Upper lobe of right lung (tissue), 1 donor: ENCODE measurements at places on chromosomes 12 and 14. TPM values are rescaled to one million over a fixed set of nuclear protein-coding genes. Genes with fewer than 3 reads are reported as not detected.

DNA sequence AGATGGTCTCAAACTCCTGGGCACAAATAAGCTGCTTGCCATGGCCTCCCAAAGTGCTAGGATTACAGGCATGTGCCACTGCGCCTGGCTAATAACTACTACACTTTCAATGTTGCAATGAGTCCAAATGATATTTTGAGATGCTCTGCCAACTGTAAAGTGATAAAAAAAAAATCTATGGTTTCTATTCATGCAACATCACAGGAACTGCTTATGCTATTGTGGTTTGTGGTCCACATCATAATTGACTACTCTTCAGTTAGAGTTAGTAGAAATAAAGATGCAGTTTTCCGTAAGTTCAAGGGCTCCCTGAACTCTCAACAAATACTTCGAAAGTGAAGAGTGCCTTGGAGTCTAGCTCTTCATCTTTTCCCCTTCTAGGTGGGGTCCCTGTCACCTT, 239.4 kb downstream of the C12orf75 start:
- no peaks in the 10 kb centered on the region for H3K4me1 ChIP-seq
- H3K36me3 ChIP-seq: no peaks in the 10 kb centered on the region
- H3K27ac ChIP-seq: no peak overlapping the region
- no peak overlapping the region for H3K4me3 ChIP-seq

DNA sequence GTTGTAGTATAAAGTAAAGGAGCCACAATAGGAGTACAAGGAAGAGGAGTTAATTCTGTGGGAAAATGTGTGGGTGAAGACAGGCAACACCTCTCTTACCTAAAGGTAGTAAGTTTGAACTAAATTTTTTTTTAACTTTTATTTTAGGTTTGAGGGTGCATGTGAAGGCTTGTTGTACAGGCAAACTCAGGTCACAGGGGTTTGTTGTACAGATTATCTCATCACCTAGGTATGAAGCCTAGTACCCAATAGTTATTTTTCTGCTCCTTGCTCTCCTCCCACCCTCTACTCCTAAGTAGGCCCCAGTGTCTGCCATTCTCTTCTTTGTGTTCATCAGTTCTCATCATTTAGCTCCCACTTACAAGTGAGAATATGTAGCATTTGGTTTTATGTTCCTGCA, 70.5 kb downstream of the DNAI7 start:
- DNase-seq: no peak
- H3K27ac ChIP-seq: no peak overlapping the region
- no peaks in the 10 kb centered on the region for H3K36me3 ChIP-seq
- H3K27me3 ChIP-seq: no peaks in the 10 kb centered on the region
- no peaks in the 10 kb centered on the region for H3K4me1 ChIP-seq
- H3K4me3 ChIP-seq: no peak overlapping the region

DNA sequence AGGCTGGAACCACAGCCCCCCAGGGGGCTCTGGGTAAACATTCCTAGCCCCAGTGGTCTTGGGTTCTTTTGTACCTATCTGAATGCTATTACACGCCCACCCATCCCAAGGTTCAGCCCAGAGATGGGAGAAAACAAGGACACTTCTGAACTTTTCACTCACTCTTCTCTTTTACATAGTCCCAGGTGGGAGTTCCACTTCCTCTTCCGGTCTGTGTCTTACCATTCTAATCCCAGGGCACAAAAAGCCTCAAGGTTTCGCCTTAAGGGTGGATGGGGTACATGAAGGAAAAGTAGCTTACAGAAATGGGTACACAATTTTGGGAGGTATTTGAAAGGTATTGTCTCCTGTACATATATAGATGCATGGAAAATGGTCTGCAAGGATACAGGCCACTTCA, 79.0 kb downstream of the TMEM30B start:
- H3K36me3 ChIP-seq: no peaks in the 10 kb centered on the region
- DNase-seq: no peak
- peaks cover 11% of the 10 kb centered on the region for H3K27me3 ChIP-seq

- DNase-seq: no peak
- H3K27me3 ChIP-seq: no peaks in the 10 kb centered on the region
- H3K27ac ChIP-seq: no peak overlapping the region
Observed at GRCh38 chr12:31456562-31456961, 130.6 kb upstream of the SINHCAF start.

GRCh38 chr14:97299661-97300060, 502.5 kb downstream of the VRK1 start:
- H3K36me3 ChIP-seq: no peaks in the 10 kb centered on the region
- H3K27ac ChIP-seq: no peak overlapping the region
- no peak overlapping the region for H3K4me3 ChIP-seq
- DNase-seq: no peak

- H3K36me3 ChIP-seq: no peaks in the 10 kb centered on the region
- H3K27ac ChIP-seq: no peak overlapping the region
- DNase-seq: no peak
- no peak overlapping the region for H3K4me3 ChIP-seq
- H3K4me1 ChIP-seq: no peaks in the 10 kb centered on the region
Observed at GRCh38 chr12:38156497-38157245, 159.9 kb upstream of the ALG10B start.

GRCh38 chr12:113315358-113315757, 19.6 kb downstream of the SLC8B1 start:
- peaks cover 85% of the 10 kb centered on the region for H3K36me3 ChIP-seq
- no peaks in the 10 kb centered on the region for H3K4me1 ChIP-seq
- H3K4me3 ChIP-seq: no peak overlapping the region
- H3K27me3 ChIP-seq: no peaks in the 10 kb centered on the region
- no peak overlapping the region for H3K27ac ChIP-seq
- no peak for DNase-seq

GRCh38 chr12:103632554-103633216, 45.6 kb downstream of the STAB2 start:
- H3K4me1 ChIP-seq: no peaks in the 10 kb centered on the region
- no peak overlapping the region for H3K27ac ChIP-seq
- H3K36me3 ChIP-seq: no peaks in the 10 kb centered on the region
- peak; percentile 68 for DNase-seq

DNA sequence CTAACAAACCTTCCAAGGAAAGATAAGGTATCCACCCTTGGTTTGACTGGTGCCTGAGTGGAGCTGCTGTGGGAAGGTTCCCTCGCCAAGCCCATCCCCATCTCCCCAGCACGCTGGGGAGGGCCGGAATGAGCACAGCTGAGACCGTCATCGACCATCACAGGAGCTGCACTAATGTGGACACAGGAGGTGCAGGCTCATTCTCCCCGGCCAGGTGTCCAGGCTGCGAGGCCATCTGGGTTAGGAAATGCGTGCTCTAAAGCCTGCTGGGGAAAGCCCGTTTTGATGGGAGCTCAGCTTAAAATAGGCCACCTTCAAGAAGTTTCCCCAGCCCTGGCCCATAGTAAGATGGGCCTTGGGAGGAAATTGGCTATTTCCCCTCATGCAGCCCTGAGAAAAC, 35.2 kb upstream of the FOXN3 start:
- H3K36me3 ChIP-seq: no peaks in the 10 kb centered on the region
- DNase-seq: no peak
- no peaks in the 10 kb centered on the region for H3K4me1 ChIP-seq
- no peak overlapping the region for H3K4me3 ChIP-seq
- H3K27ac ChIP-seq: no peak overlapping the region
- H3K27me3 ChIP-seq: no peaks in the 10 kb centered on the region

DNA sequence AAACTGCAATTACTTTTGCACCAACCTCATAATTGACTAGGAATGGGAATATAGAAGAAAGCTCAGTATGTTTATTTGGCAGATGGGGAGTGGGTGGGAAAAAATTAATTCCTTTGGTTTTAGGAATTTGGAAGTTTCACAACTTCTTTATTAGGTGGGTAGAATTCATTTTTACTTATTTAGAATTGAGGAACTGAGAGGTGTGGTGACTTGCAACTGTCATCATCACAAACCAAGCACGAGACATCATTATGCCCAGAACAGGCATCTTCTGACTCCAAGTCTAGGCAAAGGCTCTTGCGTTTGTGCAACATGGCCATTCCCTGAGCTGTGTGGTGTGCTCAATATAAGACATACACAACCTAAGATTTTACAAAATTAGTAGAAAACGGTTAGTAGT, 380.0 kb downstream of the ATP23 start:
- H3K36me3 ChIP-seq: no peaks in the 10 kb centered on the region
- H3K27ac ChIP-seq: no peak overlapping the region
- no peak overlapping the region for H3K4me3 ChIP-seq
- H3K4me1 ChIP-seq: no peaks in the 10 kb centered on the region
- no peaks in the 10 kb centered on the region for H3K27me3 ChIP-seq

DNA sequence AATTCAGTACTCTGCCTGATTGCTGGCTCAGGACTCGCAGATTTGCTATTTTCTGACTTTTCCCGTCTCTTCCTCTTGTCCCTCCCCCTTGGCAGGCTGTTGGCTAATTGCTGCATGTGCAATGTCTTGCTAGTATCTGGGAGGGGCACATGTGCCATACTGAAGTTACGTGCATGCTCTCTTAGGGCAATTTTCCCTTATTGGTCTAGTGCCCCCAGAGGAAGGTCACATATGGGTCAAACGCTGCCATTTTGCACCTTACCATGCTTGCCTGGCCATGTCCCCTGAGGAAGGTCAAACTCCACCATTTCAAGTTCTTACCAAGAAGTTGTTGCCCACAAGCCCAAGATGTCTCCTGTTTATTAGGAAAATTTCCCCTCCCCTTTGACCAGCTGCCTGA, 13.9 kb upstream of the ERC1 start:
- no peak for DNase-seq
- no peaks in the 10 kb centered on the region for H3K27me3 ChIP-seq
- no peaks in the 10 kb centered on the region for H3K4me1 ChIP-seq
- no peak overlapping the region for H3K4me3 ChIP-seq
- no peak overlapping the region for H3K27ac ChIP-seq

KRT78 gene
- not detected for total RNA-seq

DRAM1 gene
- 162 TPM for total RNA-seq

KRT6A gene
- total RNA-seq: 3.0 TPM

ACTR10 gene
- total RNA-seq: 61.7 TPM

TECPR2 gene
- total RNA-seq: 21.4 TPM

CISTR gene
- total RNA-seq: not detected

IL23A gene
- total RNA-seq: 0.81 TPM

GMFB gene
- 52.9 TPM for total RNA-seq
